Substantia nigra (tissue), 51 donors: ENCODE measurements at places on chromosomes 3 and 15.

DNA sequence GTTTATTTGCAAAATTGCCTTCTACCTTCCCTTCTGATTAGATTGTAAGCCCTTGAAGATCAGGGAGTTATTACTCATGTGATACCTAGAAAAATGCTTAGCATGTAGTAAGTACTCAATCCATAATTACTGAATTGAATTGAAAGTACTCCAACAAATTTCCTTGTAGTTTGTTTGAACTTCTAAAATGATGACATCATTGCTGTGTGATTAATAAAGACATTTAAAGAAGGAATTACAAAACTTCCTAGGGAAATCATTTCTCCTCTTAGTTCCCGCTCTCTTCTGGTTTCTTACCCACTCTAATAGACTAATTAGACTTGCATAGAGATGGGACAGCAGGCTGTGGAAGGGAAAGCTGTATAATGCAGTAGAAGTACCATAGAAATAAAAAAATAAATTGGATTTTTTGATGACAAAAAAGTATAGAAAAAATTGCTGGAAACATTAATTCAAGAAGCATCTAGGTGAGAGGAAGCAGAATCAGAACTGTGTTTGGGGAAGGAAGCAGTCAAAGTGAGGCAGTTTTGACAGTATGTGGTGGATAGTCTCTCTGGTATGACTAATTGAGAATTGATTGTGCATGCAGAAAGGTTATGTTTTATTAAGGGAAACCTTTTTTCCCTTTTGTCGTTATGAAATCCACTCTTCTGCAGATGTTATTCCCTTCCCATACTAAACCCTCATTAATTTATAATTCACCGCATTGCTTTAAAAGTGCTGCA, 93.0 kb downstream of the ALCAM start:
- DNase-seq, result no peak

GRCh38 chr3:194029846-194030245, 106.1 kb upstream of the HES1 start:
- no peak for DNase-seq

- no peak for DNase-seq
These were observed 818.2 kb upstream of the LMCD1 start for GRCh38 chr3:7683426-7683825.

- no peak for DNase-seq
These were observed at the start of gene STRA6 for GRCh38 chr15:74202452-74203401. STRA6 (minus strand) TSS chr15:74202787; CDS start chr15:74202267, 520 bp downstream.

DNA sequence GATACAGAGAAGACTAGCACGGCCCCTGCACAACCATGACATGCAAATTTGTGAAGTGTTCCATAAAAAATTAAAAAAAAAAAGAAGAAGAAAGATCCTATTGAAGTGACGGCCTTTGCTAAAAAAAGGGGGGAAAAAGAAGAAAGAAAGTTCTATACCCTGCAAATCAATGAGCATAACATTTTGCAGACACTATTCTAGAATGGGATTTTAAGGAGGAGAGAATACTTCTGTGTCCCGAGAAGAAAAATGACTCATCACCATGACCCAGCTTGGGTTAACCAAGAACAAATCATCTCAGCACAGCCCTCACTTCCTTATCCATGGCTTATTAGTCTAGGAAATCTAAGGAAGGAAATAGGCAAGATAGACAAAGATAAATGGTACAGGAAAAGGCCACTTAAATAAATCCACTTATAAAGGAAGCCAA, 7.4 kb upstream of the SH3BP5 start:
- DNase-seq, result no peak

DNA sequence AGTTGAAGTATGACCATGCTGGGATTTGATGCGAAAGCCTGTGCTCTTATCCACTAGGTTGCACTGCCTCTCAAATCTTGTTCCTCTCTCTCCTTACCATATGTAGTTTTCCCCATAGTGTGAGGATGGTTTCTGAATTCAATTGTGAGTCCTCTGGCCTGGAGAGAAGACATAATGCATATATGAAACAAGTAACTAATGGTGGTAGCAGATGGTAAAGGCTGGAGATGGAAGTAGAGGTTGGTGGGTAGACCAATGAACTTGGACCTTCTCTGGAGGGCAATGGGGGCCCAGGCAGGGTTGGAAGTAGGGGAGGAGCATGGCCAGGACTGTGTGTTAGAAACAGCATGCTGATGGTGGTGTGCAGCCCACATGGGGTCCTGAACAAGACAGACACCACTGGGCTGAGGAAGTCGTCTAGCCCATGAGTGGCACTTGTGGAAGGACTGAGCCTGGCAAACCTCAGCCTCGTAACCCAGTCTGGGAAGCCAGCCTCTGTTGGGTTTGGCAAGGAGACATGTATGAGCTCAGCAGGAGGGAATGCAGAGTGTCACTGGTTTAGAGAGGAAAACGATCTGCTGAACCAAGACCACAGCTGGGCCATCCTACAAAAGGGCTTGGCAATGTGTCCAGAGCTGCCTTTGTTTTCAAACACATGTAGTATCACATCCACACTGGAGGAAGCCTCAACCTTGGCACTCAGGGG, 18.5 kb upstream of the LMCD1 start:
- DNase-seq, result no peak

DNA sequence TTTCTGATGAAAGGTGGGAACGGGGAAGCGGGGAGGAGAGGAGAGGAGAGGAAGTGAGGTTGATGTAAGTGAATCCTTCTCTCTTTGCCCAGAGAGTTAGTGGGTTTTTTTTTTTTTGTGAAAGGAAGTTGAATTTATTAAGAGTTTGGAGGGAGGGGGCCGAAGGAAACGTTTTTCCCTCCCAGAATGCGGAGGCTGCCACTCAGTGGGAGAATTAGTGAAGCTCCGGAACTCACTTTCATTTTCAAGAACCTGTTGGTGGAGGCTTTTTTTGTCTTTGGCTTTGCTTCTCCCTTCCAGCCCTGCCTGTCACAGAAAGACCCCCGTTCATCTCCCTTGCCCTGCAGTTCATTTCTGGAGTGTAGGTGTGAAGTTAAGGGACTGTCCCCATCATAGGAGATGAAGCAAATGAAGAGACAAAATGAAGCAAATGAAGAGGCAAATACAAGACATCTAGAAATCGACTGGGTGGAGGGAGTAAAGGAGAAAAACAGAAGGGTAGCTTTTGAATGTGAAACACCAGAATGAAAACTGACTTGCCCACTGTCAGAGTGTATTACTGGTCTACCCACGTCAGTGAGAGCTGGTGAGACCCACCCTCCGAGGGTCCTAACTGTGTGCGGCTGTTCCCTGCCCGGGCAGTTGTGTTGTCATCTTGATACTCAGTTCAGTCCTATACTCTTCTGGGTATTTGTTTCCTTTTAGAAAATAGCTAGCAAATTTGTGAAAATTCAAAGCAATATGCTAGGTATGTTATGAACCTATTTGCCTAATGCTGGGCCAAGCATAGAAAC, 91.5 kb downstream of the ITPR1 start:
- no peak for DNase-seq

DNA sequence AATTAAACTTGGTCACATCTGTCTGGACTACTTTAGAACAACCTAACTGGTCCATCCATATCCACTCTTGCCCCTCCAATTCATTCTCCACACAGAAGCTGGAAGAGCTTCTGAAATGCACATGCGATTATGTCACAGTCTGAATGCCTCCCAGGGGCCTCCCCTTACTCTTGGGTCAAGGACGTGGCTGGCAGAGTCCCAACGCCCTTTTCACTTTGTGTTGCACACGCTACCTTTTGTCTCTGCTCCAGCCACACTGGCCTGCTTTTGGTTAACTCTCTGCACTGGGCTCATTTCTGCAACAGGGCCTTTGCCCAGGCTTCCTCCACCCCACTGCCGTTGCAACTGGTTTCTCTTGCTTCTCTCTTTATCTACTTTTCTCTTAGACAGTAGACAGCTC, 245.2 kb downstream of the IL20RB start:
- DNase-seq, result no peak

DNA sequence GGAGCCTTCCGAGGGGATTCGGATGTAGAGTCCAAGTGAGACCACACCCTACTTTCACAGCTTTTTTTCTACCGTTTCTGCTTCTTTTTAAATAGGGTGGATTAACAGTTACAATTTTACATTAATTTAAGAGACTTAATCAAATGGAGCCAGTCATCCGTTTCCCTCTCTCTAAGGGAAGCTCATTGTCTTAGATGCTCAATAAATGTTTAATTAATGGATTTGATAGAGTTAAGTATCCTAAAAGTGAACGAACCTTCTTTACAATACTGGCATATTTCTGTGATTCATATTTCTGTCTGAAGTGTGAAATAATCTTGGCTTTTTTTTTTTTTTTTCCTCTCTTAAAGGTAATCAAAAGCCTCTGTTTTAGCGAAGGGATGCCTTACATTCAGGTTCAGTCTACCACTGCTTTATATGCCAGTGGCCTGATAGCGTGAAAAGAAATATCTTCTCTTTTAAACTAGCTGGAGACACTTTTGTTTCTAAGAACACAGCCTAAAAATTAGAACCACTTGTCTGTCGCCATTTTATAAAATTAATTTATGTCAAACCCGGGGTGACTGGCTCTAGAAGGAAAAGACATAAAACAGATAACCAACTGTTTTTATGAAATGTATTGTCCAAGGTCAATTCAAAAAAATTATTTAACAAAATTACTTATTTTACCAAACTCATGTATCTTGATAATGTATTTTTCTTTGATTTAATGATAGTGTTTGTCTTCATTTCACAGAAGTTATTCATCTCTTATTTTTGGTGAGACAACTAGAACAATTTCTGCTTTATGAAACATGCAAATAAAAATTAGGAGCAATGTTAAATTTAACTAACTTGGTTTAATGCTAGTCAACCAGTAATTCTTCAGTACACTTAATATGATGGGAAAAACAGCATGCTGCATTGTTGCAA, 2.5 kb upstream of the CTNNB1 start:
- DNase-seq, result no peak

DNA sequence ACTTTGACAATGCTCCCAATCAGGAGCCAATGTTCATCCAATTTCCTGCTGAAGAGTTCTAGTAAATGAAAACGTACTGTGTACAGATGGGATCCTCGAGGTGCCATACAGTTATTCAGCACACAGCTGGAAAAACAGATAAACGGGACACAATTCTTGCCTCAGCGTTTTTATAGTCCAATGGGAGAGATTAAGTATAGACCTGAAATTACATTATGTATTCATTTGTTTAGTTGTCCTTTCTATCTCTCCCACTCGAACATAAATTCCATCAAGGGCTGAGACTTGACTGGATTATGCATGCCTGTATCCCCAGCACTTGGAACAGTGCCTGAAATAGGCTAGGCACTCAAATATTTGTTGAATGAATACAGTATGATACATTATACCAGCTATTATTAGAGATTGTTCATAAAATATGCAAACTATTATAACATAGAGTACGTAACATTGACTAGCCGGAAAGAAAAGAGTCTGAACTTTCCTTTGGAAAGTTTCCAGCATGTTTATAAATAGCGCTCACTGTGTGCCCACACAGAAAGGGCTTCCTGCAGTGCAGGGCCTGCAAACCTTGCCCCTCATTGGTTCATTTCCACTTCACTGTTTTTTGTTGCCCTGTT, 27.4 kb upstream of the SNTN start:
- DNase-seq, result no peak

- DNase-seq, result no peak
These were observed 213.8 kb downstream of the ATP8B4 start for GRCh38 chr15:49905221-49905620.

GRCh38 chr3:151303751-151304150, 12.9 kb downstream of the GPR87 start:
- no peak for DNase-seq

DNA sequence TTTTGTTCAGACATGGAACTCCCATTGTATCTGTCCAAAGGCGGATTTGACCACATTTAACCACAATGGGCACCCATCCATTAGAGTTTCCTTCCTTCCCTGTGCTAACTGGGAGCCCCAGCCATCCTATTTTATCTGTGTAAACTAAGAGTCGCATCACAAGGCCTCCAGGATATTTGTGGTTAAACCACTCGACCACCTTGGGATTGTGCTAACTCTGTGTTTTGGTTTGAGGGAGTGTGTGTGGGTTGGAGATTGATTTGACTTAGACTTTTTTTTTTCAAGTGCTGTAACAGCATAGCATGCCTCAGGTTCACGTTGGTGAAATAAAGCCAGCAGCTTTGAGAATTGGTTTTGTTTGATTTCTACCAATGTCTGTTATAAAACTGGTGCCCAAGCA, 100.4 kb upstream of the TP63 start:
- DNase-seq, result no peak

GRCh38 chr15:25091421-25092158, 136.8 kb downstream of the SNRPN start:
- no peak for DNase-seq

- DNase-seq, result peak; percentile 37
These were observed 578 bp downstream of the LACTB start for GRCh38 chr15:63122002-63122875.

GRCh38 chr3:33315826-33316225, 38.6 kb downstream of the FBXL2 start:
- no peak for DNase-seq

DNA sequence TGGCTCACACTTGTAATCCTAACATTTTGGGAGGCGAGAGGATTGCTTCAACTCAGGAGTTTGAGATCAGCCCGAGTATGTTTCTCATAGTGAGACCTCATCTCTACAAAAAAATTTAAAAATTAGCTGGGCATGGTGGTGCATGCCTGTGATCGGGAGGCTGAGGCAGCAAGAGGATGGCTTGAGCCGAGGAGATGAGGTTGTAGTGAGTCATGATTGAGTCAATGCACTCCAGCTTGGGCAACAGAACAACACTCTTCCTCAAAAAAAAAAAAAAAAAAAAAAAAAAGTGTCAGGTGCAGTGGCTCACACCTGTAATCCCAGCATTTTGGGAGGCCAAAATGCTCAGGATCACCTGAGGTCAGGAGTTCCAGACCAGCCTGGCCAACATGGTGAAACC, 2.4 kb downstream of the RPL39L start:
- DNase-seq, result no peak

- DNase-seq, result peak; percentile 75
These were observed at the start of gene MEX3B for GRCh38 chr15:82045892-82046665. MEX3B (minus strand) TSS chr15:82046018; CDS start chr15:82045705, 313 bp downstream.

GRCh38 chr3:71372911-71373637, 210.5 kb downstream of the FOXP1 start:
- no peak for DNase-seq

- DNase-seq, result no peak
These were observed 177.6 kb downstream of the GOLIM4 start for GRCh38 chr3:167918008-167918596.
